GM23248 (cell line): ENCODE measurements at places on chromosomes 2 and 18. TPM values are rescaled to one million over a fixed set of nuclear protein-coding genes. Genes with fewer than 3 reads are reported as not detected.

DNA sequence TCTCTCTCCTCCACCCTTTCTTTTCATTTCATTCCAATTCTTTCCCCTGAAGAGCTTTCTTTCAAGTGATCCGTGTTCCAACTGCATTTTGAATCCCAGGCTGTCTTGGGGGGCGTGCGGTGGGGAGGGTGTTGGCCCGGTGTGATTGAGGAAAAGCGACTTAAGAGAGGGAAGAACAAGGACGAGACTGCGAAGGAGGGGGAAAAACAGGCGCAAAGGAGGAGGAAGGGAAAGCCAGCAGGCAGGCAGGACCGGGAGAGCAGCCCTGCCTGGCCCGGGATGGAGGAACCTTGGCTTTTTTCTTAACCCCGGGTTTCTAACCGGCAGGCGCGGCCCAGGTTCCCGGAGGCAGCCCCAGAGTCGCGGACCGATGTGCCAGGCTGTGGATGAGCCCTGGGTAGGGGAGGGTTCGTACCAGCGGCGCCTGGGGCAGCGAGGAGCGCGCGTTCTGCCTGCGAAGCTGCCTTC, 1.3 kb downstream of the ADCYAP1 start:
- no peaks in the 10 kb centered on the region for H3K36me3 ChIP-seq
- no peaks in the 10 kb centered on the region for H3K4me1 ChIP-seq
- H3K27ac ChIP-seq = no peak overlapping the region
- H3K27me3 ChIP-seq = peaks cover 71% of the 10 kb centered on the region
- no peak overlapping the region for H3K4me3 ChIP-seq

Gene DNAH7
- 0.29 and 0.40 TPM in 2 replicates for polyA plus RNA-seq

Gene POTEJ
- polyA plus RNA-seq = not detected in 2 replicates

DNA sequence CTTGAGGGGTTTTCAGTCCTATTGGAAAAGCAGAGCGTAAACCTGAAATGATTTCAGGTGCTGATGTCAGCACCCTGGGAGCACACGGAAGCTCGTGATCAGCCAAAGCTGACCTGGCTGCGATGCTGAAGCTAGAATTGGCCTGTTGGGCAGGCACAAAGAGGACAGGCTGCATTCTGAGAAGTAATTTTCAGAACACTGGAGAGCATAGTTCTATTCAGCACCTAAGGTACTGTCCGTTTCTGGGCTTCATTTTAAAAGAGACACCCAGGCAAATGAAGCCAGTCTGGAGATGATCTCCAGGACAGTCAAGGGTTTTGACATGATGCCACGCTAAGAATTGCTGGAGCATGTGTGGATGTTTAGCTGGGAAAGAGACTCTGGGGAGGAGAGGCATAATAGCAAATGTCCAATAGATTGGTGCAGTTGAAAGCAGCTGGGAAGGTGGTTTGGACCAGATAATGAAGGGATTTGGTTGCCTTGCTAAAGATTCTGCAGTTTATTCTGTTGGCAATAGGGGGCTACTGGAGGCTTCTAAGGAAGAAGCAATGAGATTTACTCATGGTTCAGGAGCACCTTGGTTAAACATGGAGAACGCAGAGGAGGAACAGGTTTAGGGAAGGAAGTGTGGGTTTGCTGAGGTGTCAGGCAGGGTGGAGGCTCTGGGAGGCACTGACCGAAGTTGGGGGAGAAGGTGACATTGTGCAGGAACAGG, 86.6 kb downstream of the ACOXL start:
- H3K4me1 ChIP-seq = no peaks in the 10 kb centered on the region
- no peak overlapping the region for H3K4me3 ChIP-seq
- no peak overlapping the region for H3K27ac ChIP-seq
- no peak for DNase-seq
- no peaks in the 10 kb centered on the region for H3K36me3 ChIP-seq
- peaks cover 28% of the 10 kb centered on the region for H3K27me3 ChIP-seq

Gene DES
- 0.75 and 1.1 TPM in 2 replicates for polyA plus RNA-seq

Gene SMYD1
- 0.09 TPM in 1 of 2 replicates, not detected in the other for polyA plus RNA-seq

Gene FEV
- not detected in 2 replicates for polyA plus RNA-seq

Gene CFAP53
- 0.47 and 0.48 TPM in 2 replicates for polyA plus RNA-seq

Gene ANO7
- 2.6 TPM in 2 replicates for polyA plus RNA-seq

DNA sequence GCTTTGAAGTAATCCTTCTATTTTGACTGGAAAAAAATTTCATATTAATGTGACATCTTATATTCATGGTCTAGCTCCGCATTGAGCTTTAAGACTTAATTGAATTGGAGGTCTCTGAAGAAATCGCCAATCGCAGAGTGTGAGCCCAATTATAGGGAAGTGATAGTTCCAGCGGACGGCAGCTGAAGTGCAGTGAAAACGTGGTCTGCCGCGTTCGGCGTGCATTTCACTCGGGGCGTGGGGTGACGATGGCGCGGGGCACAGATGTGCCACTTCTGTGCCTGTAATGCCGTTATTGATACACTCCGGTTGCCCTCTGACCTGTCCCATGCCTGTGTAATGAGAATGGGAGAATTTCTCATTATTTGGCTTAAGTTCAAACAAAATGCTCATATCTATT, 106.7 kb downstream of the TSHZ1 start:
- no peak overlapping the region for H3K4me3 ChIP-seq
- no peaks in the 10 kb centered on the region for H3K4me1 ChIP-seq
- H3K27ac ChIP-seq = no peak overlapping the region

Gene NEU2
- not detected in 2 replicates for polyA plus RNA-seq

GRCh38 chr2:121094101-121094500, 190.9 kb downstream of the TFCP2L1 start:
- H3K36me3 ChIP-seq = no peaks in the 10 kb centered on the region
- peak; percentile 64 for DNase-seq
- H3K27ac ChIP-seq = no peak overlapping the region
- H3K4me3 ChIP-seq = no peak overlapping the region
- H3K4me1 ChIP-seq = 0 out of 2 replicates have a peak, but pooled peaks cover 6% of the 10 kb centered on the region
- no peaks in the 10 kb centered on the region; the same call in 1 of the 2 replicates for H3K27me3 ChIP-seq

Gene L3MBTL4
- polyA plus RNA-seq = not detected in 2 replicates

DNA sequence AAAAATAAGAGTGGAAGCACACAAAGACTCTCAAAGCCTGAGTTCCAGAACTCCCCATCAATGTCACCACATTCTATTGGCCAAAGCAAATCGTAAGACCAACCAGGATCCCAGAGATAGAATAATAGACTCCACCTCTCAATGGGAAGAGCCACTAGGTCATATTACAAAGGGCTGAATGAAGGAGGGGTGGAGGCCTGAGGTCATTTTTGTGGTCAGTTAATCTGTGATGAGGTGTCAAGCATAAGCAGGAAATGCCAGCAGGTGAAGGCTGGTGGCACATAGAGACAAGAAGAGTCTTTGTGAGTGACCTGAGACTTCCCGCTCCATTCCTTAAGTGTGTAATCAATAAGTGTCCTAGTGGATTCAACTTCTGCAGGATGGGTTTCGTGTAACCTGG, 144.3 kb downstream of the TFCP2L1 start:
- H3K36me3 ChIP-seq = no peaks in the 10 kb centered on the region
- H3K4me3 ChIP-seq = no peak overlapping the region
- DNase-seq = no peak
- H3K27me3 ChIP-seq = peaks cover 4% of the 10 kb centered on the region

DNA sequence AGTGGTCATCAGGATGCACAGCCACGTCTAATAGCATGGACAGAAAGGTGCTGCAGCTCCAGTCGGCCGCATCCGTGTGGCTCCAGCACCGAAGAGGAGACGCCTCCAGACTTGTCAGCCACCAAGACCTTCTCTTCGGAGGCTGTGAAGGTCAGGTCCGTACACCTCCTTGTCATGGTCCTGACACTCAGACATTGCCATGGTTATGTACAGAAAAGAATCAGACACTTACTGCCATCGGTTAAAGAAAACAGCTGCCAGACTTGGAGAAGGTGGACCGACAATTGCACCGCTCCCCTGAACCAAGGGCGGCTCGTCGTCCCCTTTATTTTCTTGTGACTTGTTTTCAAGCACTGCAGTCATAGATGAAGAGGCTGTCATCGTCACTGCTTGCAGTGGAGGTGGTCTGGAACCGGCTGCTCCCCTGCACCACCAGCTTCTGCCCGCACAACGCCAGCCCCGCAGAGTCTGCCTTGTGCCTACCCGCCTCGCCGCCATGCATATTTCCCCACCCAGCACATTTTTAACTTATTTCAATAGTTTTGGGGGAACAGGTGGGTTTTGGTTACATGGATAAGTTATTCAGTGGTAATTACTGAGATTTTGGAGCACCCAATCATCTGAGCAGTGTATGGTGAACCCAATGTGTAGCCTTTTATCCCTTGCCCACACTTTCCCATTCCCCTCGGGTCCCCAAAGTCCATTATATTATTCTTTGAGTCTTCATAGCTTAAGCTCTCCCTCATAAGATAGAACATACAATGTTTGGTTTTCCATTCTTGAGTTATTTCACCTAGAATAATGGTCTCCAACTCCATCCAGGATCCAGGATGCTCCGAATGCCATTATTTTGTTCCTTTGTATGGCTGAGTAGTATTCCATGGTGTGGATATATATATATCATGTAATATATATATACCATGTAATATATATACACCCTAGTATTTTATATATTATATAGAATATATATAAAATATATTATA, 18.1 kb downstream of the FBXO48 start:
- DNase-seq = no peak
- H3K4me3 ChIP-seq = no peak overlapping the region
- H3K4me1 ChIP-seq = no peaks in the 10 kb centered on the region
- no peaks in the 10 kb centered on the region for H3K27me3 ChIP-seq

GRCh38 chr2:149029307-149029965, 9.1 kb upstream of the LYPD6B start:
- H3K27ac ChIP-seq = no peak overlapping the region
- H3K27me3 ChIP-seq = peaks cover 20% of the 10 kb centered on the region; the same call in 1 of the 2 replicates
- no peak overlapping the region for H3K4me3 ChIP-seq

Gene GPR45
- not detected in 2 replicates for polyA plus RNA-seq

Gene RTP5
- not detected in 2 replicates for polyA plus RNA-seq

DNA sequence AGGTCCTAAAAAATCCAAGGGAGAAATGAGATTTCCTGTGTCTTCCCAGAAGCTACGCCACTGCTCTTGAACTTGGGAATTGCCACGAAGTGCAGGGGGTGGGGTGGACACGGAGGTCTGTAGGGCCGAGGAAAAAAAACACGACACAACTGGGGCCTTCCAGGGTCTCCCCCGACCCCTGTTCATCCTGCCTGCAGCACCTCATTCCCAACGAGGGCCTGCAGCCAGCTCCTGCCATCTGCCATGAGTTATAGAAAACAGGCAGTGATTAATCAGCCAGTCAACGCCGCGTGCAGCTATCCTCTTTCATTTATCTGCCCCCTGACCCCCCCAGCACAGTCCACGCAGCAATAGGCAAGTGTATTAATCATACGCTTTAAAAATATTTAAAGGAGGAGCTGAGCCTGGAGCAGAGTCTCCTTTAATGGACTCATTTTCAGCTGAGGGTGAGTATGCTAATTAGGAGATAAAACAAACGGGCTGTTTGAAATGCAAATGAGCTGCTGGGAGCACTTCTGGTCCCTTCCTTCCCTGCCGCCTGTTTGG, 209.9 kb downstream of the TFCP2L1 start:
- H3K4me1 ChIP-seq = peaks cover 5% of the 10 kb centered on the region; the same call in 1 of the 2 replicates
- no peaks in the 10 kb centered on the region for H3K27me3 ChIP-seq
- no peaks in the 10 kb centered on the region for H3K36me3 ChIP-seq
- peak; percentile 92 for DNase-seq

- DNase-seq = peak; percentile 49
- H3K27me3 ChIP-seq = no peaks in the 10 kb centered on the region
- H3K4me3 ChIP-seq = no peak overlapping the region
Observed at GRCh38 chr2:40304340-40304739, 147.6 kb downstream of the SLC8A1 start.

- H3K4me3 ChIP-seq = no peak overlapping the region
- peaks cover 4% of the 10 kb centered on the region for H3K4me1 ChIP-seq
Observed at GRCh38 chr2:12412898-12413305, 303.8 kb upstream of the TRIB2 start.

- DNase-seq = no peak
- no peaks in the 10 kb centered on the region for H3K4me1 ChIP-seq
- no peak overlapping the region for H3K4me3 ChIP-seq
- no peaks in the 10 kb centered on the region for H3K36me3 ChIP-seq
- H3K27ac ChIP-seq = no peak overlapping the region
Observed at GRCh38 chr18:49638891-49639557, 77.2 kb downstream of the LIPG start.

Gene ICA1L
- polyA plus RNA-seq = 3.4 and 3.8 TPM in 2 replicates

GRCh38 chr2:66236067-66236685, 198.7 kb upstream of the MEIS1 start:
- H3K4me1 ChIP-seq = no peaks in the 10 kb centered on the region
- no peak overlapping the region for H3K4me3 ChIP-seq
- no peak overlapping the region for H3K27ac ChIP-seq
- no peak for DNase-seq

GRCh38 chr2:60157283-60157682, 396.2 kb downstream of the BCL11A start:
- H3K27ac ChIP-seq = no peak overlapping the region
- no peak overlapping the region for H3K4me3 ChIP-seq
- H3K4me1 ChIP-seq = no peaks in the 10 kb centered on the region

Gene DNAJB2
- polyA plus RNA-seq = 11.1 and 12.6 TPM in 2 replicates

- no peak overlapping the region for H3K27ac ChIP-seq
- no peak overlapping the region for H3K4me3 ChIP-seq
- no peaks in the 10 kb centered on the region for H3K36me3 ChIP-seq
- no peak for DNase-seq
Observed at GRCh38 chr18:10669441-10670100, 143.7 kb downstream of the NAPG start.

DNA sequence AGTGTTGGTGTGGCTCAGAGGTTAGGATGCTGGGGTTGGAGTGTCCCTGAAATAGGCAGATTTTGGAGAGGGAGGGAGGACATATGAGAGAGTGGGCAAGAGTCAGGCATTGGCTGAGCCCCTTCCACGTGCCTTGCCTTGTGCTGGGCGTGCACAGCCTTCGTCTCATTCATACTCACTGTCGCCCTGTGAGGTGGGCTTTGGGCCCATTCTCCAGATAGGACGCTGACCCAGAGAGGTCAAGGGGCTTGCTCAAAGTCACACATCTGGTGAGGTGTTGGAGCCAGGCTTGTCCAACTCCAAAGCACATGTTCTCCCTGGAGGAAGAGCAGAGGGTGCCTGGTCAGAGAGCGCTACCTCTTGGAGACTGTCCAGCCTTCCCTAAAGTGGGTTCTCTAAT, 166.8 kb downstream of the DYSF start:
- H3K4me3 ChIP-seq = no peak overlapping the region
- no peaks in the 10 kb centered on the region for H3K36me3 ChIP-seq
- DNase-seq = no peak
- H3K27ac ChIP-seq = no peak overlapping the region
- H3K4me1 ChIP-seq = no peaks in the 10 kb centered on the region; the same call in 1 of the 2 replicates
- H3K27me3 ChIP-seq = no peaks in the 10 kb centered on the region

GRCh38 chr2:147847746-147848391, 3.0 kb downstream of the ACVR2A start:
- no peaks in the 10 kb centered on the region for H3K27me3 ChIP-seq
- no peak for DNase-seq
- no peak overlapping the region for H3K27ac ChIP-seq

Gene PNO1
- polyA plus RNA-seq = 22.5 and 23.3 TPM in 2 replicates

GRCh38 chr2:12642332-12642731, 74.4 kb upstream of the TRIB2 start:
- H3K27ac ChIP-seq = no peak overlapping the region
- no peaks in the 10 kb centered on the region for H3K36me3 ChIP-seq

Gene NTSR2
- polyA plus RNA-seq = not detected in 2 replicates

Gene MZT2A
- polyA plus RNA-seq = 88.8 and 89.8 TPM in 2 replicates
